ENCODE measurements at places on chromosomes 12 and 14.

DNA sequence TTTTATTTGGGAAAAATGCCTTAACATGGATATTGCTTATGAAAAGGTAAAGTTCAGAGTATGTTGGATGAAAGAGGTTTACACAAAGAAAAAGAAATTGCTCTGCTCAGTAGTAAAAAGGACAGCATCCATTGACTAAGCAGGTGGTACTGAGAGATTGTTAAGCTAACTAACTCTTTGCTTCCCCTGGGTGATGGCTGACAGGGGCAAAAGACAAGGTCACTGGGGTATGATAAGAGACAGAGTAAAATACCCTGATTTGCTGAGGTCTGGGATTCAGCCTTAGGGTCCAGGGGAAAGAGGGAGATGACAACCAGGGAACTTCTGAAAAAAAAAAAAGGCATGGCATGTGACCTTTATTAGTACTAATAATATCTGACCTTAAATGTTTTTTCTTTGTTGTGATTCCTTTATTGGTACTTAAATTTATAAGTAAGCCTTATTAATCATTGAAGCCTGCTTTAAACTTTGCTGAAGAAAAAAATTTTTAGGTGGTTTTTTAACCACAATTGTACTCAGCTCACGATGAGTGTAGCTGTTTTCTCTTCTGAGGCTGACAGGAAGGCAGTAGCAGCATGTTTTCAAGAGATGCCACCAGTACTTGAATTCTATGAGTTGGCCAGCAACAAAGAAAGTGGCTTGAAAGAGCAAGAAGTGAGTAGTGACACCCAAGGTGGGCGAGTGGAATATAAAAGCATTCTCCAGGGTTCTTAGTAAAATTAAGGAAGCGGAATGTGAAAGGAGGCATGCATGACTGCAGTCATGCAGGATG lies 43.7 kb upstream of the KITLG start:
- no peak for DNase-seq

GRCh38 chr12:9936591-9936990 lies 4.4 kb upstream of the CLEC2A start:
- DNase-seq, result no peak

- DNase-seq, result no peak
Observed at GRCh38 chr12:2378835-2379330, 326.1 kb downstream of the CACNA1C start.

DNA sequence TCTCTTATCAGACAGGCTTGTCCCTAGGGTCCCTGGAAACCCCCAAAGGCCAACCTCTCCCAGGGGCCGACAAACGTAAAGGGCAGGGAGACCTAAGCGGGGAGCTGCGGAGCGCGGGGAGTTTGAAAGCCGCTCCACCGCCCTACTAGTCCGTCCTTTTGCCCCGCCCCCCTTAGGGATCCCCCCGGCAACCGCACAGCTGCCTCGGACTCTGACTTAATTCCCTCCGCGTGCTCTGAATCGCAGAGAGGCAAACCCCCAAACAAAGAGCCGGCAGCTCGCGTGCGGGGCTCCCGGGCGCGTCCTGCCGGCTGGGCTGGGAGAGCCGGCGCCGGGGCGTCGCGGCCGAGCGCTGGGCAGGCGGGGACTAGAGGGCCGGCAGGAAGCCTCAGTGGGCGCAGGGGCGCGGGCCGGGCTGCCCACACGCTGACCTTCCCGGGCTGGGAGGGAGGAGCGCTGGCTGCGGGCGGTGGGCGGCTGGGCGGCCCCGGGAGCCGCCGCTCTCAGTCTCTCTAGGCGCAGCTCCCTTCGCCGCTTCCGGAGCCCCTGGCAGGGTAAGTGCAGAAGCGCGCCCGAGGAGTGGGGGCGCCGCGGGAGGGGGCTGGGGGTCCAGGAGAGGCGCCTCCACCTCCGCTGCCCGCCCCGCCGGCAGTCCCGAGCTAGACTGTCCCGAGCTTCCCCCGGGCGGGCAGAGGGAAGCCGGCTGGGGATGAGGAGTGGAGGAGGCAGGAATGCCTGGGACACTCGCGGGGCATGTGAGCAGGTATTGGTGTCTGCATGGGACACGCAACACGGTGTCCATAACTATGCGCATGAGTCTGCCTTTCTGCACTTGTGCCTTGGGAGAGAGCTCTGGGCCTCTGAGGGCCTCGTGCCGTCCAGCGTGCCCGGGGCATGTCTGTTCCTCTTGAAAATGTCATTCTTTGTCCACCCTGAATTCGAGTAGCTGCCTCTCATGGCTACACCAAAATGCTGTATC lies at the start of gene TSPAN11:
Gene TSPAN11, plus strand, starts transcription at position 506 of the 979 bp plus-strand sequence. CDS start 27,244 bp downstream, outside the sequence.
- peak; percentile 24 for DNase-seq

DNA sequence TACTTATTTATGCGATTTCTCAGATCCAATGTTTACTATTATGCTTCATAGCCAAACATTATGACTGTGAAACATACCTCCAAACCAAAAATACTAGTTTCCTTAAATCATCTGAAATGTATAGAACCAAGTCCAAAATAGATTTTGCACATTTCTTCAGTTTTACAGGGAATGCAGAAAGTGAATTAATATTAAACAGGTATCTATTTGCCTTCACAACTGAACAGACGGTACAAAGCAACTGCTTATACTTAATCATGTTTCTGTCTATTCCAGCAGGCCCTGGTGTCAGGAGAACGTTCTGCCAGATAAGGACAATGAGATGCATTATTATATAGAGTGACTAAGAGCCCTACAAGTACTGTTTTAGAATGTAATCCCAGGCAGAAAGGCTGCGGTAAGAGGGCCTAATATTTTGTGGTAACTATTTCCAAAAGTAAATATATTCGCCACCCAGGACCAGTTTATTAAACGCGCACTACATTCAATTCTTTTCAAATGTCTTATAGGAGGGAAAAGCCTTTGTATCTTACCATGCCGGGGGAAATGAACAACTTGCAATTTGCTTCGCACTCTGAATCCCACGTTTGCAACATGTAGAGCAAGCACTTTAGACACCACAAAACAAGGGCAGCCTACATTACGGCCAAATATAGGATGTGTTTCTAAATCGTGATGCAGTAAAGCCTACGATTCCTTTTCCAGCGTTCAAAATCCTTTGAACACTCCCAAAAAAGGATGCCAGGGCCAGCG lies 1.5 kb downstream of the CORO1C start:
- no peak for DNase-seq
